ENCODE measurements at places on chromosomes 5 and 9.
A peak's percentile ranks its signal among the peaks of the same experiment; 100 is the strongest.

GRCh38 chr5:61866930-61867329 is 439.1 kb upstream of the KIF2A start:
- no peak for DNase-seq

DNA sequence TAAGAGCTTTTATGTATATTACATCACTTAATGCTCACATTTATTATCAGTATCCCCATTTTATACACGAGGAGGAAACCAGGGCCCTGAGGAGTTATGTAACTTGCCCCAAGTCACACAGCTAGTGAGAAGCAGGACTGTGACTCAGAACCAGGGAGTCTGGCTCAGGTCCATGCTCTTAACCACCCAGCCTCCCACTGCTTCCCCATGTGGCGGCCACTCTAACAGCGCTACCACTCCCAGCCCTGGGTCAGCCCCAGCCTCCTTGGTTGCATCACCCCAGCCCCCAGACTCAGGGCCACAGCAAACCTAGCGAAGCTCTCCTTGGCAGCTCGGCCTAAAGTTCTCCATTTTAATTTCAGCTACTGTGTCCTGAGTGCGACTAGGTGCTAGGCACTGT is 159.1 kb downstream of the PAX5 start:
- DNase-seq = no peak

DNA sequence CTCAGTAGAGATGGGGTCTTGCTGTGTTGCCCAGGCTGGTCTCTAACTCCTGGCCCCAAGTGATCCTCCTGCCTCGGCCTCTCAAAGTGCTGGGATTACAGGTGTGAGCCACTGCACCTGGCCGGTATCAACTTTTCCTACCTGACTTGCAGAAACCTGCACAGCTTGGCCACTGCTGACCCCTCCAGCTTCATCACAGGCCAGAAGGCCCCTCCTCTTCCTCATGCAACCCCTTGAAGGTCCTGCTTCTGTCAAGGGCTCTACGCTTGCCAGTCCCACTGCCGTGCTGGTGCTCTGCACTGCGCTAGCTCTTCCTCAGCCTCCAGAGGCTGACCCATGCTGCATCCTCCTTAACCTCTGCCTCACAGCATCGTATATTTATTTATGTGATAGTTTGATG is 32.5 kb upstream of the RNU6ATAC start:
- DNase-seq = no peak

DNA sequence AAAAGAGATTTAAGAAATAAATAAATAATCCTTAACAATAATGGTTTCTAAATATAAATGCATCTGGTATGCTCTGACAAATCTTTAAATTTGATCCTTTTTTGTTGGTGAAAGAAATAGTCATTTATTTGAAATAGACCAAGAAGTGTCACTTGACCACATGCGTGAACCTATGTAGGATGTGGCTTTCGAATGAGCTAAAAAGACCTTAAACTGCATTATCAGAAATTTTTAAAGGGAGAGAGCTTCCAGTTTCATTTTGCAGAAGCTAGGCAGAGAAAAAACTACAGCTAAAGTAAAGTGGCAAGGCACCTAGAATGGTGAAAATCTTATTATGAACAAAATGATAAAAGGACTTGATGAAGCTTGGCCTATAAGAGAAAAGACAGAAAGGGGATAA is 309.2 kb upstream of the EFNA5 start:
- DNase-seq = peak; percentile 30

- DNase-seq = no peak
These were observed 215.4 kb downstream of the GLIS3 start for GRCh38 chr9:4084435-4084818.
